ENCODE measurements at places on chromosomes 3 and 15. TPM values are rescaled to one million over a fixed set of nuclear protein-coding genes. Genes with fewer than 3 reads are reported as not detected.

NOX5 gene
- not detected for total RNA-seq

TIMP4 gene
- total RNA-seq = 0.69 TPM

ACOX2 gene
- total RNA-seq = not detected

TNK2 gene
- 5.2 TPM for total RNA-seq

SEMA3G gene
- total RNA-seq = 0.05 TPM

P2RY1 gene
- 0.17 TPM for total RNA-seq

LRRC3B gene
- not detected for total RNA-seq
